Stimulated activated CD4-positive, alpha-beta T cell treated with anti-CD3 and anti-CD28 coated beads, Interleukin-12 subunit alpha, Interleukin-12 subunit beta, amount 100 ng/mL, for 24 hours (primary cell): ENCODE measurements at places on chromosomes 4 and X.

DNA sequence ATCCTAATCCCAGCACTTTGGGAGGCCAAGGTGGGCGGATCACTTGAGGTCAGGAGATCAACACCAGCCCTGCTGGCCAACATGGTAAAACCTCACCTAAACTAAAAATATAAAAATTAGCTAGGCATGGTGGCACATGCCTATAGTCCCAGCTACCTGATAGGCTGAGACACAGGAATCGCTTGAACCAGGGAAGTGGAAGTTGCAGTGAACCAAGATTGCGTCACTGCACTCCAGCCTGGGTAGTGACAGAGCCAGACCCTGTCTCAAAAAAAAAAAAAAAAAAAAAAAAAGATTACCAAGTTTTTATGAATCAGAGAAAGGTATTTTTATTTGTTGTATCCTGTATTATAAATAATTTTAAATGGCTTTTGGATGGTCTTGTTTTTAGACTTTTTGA is 15.1 kb downstream of the TRAPPC11 start:
- DNase-seq, result no peak

DNA sequence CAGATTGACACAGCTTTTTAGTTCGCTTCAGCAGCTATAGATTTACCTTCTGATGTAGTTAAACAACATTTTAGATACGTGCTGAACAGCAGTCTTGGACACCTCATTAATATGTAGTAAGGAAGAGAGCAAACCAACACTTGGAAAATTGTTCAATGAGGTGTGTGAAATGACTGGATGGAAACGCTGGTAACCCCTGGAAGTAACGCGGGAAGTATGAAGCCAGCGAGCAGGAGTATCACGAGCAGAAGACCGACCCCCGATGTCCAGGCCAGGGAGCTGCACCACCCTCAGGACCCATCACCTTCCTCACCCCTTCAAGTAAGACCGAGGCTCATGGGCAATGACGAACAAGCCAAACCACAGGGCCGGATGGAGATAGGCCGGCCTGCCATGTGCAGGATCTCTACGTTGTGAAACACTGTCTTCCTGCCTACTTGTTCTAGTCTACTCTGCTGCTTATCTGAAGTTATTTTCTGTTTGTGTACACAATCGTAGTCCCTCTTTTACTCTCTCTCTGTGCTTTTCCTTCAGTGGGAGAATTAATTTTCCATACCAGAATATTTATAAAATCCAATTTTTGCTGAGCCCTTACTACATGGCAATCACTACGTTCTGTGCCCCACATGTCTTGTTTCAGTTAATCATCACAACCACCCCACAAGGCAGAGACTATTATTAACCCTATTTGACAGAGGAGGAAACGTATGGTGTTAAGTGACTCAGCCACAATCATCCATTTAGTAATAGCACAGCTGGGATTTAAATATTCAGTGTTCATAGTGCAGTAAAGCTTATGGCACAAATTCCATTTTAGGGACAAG is 221.7 kb downstream of the APBB2 start:
- no peak for DNase-seq

DNA sequence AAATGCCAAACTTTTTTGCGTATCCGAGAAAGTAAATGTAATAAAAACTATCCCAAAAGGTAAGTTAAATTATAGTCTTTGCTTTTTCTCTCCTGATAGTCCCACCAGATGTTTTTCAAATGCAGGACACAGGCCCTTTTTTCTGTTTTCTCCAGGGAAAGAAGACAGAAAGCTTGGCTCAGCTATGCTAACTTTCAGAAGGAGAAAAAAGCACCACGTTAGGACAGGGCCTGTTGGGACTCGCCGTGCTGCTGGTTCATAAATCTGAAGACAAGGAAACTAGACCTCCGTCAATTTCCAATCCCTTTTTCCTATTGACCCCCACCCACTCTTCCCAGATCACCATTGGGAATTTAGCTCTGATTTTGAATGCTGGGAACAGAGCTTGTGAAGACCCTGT is 220.9 kb upstream of the SFRP2 start:
- DNase-seq, result no peak

- DNase-seq, result no peak
Measured at GRCh38 chr4:77443941-77444340, 161.7 kb upstream of the CXCL13 start.

GRCh38 chrX:38080808-38081207 is 74.5 kb downstream of the SYTL5 start:
- DNase-seq, result no peak

GRCh38 chrX:10508891-10509290 is 111.5 kb downstream of the MID1 start:
- DNase-seq, result no peak

- no peak for DNase-seq
Measured at GRCh38 chr4:26080870-26081628, 167.0 kb downstream of the SMIM20 start.

- DNase-seq, result no peak
Measured at GRCh38 chr4:99722006-99722405, 64.4 kb upstream of the C4orf54 start.

DNA sequence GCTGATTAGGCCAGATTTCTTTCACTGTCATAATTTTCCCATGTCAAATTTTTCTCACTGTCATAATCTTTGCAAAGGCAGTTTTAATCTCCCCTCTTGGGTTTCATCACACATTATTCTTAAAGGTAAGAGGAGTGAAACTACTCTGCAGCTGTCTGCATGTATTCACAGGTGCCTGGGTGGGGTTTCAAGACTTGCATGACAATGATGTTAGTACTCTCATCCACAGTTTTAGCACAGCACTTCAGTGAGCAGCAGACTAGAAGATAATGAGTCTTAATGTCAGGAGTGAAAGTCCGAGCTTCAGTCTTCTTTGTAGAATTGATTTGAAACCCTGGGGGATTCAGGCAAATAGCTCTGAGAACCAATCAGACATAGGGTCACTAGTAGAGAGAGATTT is 182.5 kb upstream of the GALNT7 start:
- DNase-seq, result no peak

DNA sequence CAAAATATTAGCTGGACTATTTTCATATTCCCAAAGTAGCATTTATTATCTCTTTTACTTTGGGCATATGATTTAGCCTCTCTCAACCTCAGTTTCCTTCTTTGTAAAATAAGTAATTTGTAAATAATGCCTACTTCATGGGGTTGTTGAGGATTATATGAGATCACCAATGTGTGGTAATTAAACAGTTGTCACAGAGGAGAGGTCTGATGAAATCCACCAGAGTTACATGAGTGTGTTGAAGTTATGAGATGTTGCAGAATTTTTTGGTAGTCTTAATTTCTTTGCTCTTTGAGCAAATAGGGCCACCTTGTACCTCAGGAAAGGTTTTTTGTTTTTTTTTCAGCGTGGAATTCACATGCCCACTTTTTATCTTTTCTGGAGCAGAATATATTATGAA is 1.4 kb downstream of the COX7B start:
- no peak for DNase-seq

DNA sequence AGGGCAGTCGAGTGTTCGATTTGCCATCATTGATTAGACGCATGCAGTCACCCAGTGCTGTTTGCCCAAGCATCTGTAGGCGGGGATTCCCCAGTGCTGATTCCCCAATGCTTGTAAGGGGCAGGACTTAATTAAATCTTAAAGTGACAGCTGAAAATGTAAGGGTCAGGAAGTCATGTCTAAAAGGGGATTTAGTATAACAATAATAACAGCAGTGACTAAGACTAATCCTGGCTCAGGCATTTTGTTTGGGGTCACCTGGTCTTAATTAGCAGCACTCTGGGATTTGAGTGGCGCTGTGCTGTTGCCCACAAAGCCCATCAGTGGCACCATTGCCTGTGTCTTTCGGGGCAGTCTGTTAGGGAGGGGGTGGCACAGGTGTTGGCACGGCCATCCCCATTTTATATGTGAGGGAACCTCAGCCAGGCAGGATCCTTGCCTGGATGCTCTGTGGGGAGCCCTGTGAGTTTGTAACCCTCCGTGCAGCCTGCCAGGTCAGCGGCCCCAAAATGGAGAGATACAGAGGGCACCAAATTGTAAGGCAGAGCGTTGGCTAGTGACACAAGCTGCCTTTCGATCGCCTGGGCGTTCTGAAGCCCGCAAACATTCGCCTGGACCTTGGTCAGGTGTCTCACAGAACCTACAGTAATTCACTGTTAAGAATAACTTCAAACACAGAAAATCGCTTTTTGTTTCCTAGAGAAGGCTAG is 146.7 kb downstream of the TBL1X start:
- DNase-seq, result no peak

- DNase-seq, result no peak
Measured at GRCh38 chr4:118034053-118034785, at the start of gene NDST3. NDST3 (plus strand) TSS chr4:118034486; CDS start chr4:118053911, 19,425 bp downstream.

GRCh38 chr4:151962138-151962823 is 201.5 kb upstream of the GATB start:
- no peak for DNase-seq

DNA sequence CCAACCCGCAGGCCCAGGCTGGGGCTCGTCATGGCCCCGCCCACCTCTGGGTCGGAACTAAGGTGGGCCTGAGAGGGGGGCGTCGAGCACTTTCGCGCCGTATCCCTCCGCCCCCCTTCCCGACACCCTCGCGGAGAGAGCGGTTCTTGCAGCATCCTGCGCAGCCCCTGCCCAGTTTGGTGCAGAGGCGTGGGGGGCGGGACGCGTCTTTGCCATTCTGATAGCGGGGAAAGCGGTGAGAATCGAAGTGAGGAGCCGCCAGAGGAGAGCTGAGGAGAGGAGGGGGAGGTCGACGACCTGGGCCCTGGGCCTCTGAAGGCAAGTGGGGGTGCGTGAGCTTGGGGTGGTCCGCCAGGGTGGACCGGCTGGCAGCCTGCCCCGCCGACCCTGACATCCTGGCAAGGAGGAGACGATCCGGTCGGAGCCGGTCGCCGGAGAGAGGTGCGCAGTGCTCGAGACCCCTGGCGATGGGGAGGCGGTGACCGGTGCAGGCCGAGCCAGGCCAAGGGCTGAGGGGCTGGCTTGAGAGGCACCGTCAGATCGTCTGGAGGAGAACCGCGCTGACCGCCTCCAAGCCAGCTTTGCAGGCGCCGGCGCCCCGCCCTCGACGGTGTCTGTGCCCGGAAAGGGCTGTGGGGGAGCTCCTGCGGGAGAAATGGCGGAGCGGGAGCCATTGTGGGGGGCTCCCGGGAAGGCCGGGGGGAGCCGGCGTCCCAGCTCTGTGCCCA is 25.5 kb downstream of the GPRASP3 start:
- DNase-seq, result no peak

GRCh38 chrX:8245411-8245810 is 74.3 kb upstream of the VCX2 start:
- no peak for DNase-seq

DNA sequence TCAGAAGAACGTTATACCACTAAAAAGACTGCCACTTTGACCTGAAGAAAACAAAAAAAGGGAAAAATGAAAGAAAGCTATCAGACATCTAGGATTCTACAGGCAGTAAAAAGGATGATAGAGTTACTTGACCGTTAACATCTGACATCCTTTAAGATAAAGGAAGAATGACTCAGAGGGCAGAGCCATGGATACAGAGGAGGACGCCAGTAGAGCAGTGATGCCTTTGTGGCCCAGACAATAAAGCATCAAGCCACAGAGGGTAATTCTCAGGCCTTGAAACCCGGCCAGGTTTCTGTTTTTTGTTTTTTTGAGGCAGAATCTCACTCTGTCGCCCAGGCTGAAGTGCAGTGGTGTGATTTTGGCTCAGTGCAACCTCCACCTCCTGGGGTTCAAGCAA is 9.5 kb upstream of the BEX1 start:
- no peak for DNase-seq

DNA sequence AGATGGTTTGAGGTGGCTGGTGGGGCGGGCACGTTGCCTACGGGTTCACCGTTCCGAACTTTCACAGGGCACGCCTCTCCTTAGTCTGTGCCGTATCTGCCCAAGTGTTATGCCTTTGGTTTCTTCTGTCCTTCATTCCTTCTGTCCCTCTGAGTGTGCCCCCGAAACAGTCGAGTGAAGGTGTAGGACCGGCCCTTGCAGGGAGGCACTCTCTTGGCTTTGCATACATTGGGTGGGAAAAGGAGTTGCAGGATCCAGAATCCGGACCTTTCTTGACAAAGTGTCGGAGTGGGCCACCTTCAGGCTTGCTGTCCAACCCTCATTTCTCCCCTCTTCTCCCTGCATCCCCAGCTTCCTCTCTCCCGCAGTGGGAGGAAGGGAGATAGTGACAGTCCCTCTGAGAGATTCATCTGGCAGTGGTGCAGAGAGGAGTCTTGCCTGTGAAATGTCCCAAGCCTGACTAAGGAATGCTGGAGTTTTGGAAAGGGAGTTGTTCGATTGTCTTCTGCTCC is 569 bp downstream of the ARFIP1 start:
- DNase-seq, result no peak

GRCh38 chrX:36401774-36402173 is 482.2 kb downstream of the CFAP47 start:
- DNase-seq, result no peak
